ENCODE measurements at places on chromosomes 3 and 15.

DNA sequence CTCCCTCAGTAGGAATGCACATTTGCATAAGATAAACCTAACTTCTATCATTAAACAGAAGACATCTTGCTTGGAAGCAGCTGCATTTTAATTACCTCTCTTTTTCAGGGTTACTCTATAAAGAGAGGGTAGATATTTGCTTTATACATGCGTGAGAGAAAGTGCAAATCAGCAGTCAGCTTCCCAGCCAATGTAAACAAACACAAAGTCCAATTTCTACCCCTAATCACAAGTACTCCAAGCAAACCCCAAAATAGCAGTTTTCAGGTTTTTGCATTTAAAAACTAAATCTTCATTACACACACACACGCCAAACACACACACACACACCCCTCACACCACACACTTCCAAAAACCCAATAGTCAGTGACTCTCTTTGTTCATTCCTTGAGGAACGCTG lies 303.9 kb upstream of the ALCAM start:
- DNase-seq, result no peak

DNA sequence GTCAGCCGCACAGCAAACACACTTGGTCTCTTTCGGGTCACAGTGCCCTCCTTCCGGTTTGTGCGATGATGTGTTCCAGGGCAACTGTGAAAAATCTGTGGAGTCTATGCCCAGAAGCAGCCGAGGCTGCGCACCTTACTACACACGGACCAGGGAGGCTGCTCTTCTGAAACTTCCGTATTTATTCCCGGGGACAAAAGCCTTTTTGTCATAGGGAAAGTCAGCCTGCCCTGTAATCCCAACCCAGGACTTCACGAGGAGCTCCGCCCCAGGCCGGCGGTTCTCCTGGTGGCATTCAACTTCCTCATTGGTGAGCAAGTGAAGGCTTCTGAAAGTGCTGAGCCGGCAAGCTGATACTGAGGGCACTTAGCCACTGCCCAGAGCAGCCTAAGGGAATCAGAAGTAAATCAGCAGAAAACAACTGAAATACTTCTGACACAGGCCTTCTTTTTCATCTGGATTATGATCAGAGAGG lies 126.5 kb downstream of the FMN1 start:
- DNase-seq, result no peak

- no peak for DNase-seq
These were observed 258.9 kb downstream of the XXYLT1 start for GRCh38 chr3:195012100-195012499.

GRCh38 chr3:49666592-49666991 lies 7.6 kb upstream of the APEH start:
- no peak for DNase-seq

- DNase-seq, result no peak
These were observed 747 bp downstream of the NSUN3 start for GRCh38 chr3:94063496-94064119.

Measured in GOT3 (cell line).